NCI-H1930 (cell line): ENCODE measurements at places on chromosomes 2 and 18.

DNA sequence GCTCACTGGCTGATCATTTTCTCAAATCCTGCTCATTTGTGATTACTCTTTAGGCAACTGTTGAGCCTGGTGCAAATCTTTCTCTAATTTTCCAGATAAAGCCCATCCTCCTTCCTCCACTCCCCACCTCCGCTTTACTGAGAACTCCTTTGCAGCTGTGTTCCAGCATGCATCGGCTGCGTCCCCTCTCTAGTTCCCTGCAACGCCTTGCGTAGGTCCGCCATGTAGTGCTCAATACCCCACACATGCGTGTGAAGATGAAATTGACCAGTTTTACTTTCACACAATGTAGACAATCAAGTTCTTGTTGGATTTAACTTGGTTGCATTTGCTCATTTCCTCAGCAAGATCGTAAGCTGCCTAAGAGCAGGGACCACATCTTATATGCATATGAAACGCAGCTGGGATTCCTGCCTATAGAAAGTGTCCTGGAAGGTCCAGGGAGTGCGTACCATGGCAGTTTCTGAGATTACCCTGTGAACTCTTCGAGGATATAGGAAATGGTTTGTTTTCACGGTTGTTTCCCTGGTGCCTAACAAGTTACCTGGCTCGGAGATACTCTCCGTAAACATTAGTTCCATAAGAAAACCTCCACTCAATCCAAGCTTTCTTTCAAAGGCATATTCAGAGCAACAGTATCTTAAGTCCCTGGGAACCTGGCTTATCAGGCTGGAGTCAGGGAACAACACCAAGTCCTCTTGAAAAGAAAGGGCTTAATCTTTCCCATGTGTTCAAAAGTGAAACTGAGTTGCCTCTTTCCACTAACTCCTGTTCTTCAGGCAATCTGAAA is 766.4 kb upstream of the ID2 start:
- DNase-seq, result no peak

- no peak for DNase-seq
Observed at GRCh38 chr2:16247326-16248122, 307.2 kb downstream of the MYCN start.

DNA sequence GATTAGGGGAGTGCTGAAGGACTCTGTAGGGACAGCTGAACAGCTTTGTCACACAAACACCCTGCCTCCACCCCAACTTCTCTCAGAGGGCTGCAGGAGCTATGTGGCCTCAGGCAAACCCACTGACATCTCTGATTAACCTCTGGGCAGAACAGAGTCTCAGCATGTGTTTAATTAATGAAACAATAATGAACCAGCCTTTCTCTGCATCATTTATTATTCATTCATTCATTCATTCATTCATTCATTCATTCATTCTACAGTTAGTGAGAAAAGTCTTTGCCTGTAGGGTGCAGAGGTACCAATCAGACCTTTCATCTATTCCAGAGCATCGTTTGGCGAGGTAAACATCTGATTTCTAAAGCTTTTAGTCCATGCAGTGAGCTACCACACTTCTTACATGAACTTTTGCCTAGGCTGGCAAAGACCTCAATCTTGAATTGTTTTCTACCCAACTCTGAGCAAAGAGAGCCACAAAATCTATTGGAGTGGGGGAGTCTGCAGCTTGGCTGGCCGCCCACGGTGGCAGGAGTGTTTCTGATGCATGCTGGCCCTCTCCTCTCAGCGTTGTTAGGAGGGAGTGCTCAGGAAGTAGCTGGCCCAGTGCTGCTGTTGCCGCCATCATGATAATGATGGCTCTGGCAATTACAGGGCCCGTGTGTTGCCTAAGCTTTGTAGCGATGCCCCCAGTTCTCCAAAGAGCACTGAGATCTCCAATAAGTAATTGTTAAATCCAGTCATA is 198.9 kb downstream of the SMAD7 start:
- DNase-seq, result no peak

GRCh38 chr2:69518841-69519240 is 81.6 kb upstream of the NFU1 start:
- no peak for DNase-seq

DNA sequence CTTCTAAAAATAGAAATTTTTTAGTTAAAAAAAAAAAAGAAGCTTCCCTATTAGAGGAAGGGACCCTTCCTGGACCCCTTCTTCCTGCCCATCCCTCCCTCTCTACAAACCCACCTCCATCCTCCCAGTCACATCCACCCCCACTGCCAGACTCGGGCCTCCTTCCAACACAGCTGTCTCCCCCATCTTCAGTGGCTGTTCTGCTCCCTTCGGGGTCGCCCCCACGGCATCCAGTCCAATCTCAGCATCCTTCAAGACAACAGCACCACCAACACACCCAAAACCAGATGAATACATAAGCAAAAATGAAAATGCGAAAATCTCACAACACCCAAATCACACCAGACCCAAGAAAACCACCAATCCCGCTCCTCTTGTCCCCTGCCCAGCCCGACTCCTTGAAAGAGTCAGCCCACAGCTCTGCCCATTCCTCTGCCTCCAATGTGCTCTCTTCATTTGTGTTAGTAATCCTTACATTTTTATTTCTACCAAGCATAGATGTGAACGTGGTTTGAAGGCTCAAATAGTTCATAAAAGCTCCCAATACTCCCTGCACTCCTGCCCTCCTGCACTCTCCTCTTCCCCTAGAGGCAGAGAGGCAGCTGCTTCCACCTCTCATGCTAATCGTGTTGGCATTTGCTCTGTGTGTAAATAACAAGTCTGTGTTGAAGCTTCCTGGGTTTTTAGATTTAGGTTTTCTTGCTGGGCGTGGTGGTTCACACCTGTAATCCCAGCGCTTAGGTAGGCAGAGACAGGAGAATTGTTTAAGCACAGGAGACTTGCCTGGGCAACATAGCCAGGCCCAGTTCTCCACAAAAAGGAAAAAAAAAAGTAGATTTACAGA is 37.0 kb downstream of the MAL start:
- no peak for DNase-seq

DNA sequence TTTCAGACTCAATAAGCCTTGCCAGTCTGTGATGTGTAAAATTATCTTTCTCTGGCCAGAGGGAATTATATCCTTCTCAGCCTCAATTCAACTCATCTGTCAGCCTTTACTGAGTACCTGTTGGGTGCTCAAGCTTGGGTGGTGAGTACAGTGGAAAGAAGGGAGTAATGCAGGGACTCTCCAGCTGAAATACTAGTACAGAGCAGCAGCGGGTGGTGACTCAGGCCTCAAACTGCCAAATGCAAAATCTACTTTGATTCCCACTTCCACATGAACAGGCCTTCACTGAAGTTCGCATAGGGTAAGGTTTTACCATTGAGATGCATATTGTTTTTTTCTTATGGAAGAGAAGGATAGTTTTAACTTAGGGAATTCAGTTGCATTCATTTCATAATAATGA is 326.8 kb downstream of the LRRTM1 start:
- no peak for DNase-seq

DNA sequence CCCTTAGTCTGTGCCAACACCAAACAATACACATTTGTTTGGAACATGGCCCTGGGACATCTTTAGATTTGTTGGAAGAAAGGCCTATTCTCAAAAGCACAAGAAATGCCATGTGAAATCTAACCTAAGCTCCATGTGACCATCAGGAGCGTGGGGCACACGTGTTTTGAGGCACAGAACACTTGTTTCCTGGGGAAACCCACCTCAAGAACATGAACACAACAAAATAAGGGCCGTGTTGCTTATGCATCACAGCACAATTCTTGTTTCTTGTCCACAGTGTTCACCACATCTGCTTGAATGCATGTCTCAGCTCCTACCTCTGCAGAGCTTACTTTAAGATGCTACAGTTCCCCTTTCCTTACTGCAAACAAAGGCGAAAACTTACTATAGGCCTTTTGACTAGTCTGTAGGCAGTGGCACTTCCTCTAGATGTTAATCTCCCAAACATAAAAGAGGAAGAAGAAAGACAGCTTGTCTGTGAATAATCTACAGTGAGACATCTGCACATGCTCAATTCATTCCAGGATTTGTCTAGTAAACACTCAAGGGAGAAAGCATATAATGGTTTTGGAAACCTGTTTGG is 165.0 kb downstream of the ANKRD44 start:
- no peak for DNase-seq
